ENCODE measurements at places on chromosomes 1 and 21.
A peak's percentile ranks its signal among the peaks of the same experiment; 100 is the strongest.

DNA sequence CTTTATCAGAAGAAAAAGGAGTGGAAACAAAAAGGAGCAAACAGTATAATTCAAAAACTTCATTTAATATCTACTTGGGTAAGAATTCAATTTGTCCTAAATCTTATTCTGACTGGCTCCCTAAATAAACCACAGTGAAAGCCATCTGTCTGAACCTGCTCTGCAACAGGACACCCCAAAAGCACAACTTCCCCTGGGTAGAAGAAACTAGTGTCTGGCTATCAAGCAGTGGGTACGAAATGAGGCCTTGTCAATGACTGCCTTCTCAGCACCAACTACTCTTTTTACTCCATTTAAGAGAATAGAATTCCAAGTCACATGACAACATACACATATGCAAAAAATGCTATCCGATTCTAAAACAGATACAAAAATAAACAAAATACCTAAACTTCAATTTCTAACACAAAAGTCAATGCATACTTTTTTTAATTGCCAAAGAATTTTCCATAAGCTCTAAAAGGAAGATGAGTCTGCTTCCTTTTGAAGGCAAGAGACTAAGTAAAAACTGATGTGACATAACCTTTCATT, 206.8 kb downstream of the SLC45A1 start:
- no peak for DNase-seq

GRCh38 chr21:42142627-42143026, 71.5 kb downstream of the UMODL1 start:
- no peak for DNase-seq

GRCh38 chr1:36390411-36390810, 4.7 kb upstream of the STK40 start:
- no peak for DNase-seq

GRCh38 chr1:155320661-155321617, at the start of gene RUSC1:
TSS of gene RUSC1 (plus strand) at chr1:155320894. CDS start at chr1:155321774, 880 bp downstream.
- DNase-seq: peak; percentile 62

- no peak for DNase-seq
These were observed 57.7 kb downstream of the SPATA6 start for GRCh38 chr1:48414264-48414663.

GRCh38 chr1:29631836-29632805, 395.8 kb downstream of the PTPRU start:
- DNase-seq: no peak
